ENCODE measurements at places on chromosomes 11 and 22.

DNA sequence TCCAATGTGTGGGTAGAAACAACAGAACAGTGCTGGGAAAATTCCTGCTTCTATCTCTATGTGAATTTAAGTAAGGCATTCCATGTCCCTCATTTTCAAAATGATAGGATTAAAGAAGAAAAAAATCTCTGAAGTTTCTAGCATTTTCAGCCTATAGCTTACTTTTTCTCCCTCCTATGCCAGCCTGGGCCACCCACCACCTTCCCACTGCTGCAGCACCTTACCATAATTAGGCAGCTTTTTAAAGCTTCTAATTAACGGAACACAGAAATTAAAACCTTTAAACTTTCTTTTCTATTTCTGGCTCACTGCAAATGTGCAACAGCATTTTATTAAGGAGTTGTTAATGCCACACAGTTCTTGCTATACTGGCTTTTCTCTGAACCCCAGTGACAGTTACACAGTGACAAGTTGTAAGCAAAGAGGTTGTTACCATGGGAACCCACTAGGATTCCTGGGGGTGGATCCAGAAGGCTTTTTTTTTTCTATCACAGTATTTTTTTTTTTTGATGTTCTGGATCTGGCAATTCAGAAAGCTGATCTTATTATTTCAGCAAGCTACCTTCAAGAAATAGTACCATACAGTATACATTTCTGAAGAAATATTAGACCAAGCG lies 20.2 kb downstream of the CELF1 start:
- no peak for DNase-seq

DNA sequence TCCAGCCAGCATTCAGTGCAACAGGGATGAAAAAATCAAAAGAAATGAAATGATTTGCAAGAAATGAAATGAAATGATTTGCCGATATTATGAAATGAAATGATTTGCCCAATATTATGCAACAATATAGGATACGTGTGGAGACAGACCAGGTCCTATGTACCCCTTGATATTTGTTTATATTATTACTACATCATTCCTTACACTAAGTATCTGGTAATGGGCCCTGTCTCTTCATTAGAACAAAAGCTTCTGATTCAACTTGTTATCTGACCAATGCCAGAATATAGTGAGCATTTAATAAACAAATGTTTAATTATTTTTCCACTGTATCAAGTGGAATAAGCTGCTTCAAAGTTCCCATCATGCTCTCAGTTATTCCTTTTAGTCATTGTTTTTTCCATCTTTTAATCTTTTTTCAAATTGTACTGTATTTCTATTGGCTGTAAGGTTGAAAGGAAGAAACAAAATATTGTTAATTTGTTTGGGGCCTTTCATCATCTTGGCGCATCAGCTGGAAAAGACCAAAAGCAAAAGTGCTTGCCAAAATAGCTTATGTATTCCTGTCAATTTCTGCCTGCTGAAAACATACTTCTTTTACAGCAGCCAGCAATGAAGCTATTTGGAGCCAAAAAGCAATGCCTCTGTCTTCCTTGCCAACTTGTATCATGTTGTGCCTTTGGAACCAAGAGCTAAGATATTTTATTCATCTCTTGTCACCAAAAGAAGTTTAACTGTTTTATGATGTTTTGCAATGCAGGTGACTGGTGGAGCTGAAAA lies 2314.9 kb downstream of the LRRC4C start:
- no peak for DNase-seq

- DNase-seq = no peak
Measured at GRCh38 chr22:25701056-25701780, 40.8 kb upstream of the MYO18B start.

DNA sequence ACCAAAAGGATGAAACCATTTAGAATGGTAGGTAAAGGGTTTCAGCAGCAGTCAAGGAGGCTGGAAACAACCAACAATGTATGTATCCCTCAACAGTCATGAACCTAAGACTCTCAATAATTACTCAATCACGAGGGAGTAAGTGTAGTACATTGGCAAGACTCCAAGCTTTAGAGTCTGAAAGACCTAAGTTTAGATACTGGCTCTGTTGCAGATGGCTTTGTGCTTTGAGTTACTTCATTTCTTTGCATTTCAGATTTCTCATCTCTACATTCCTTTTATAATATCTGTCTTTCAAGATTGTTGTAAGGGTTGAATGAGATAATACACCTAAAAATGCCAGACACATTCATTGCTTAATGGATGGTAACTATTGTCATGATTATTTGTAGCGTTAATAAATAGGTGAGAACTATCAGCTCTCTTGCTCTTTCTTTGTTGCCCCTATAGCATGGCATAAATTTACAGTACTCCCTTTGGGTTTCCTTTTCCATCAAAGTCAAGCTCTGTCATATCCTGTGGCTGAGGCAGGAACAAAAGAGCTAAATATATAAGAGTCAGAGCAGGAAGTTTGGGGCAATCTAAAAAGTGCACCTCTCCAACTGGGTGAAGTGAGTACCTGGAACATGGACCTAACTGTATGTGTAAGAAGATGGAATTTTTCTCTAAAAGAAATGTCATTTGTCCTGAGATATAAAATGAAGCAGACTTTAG lies 228.2 kb upstream of the ZC3H12C start:
- no peak for DNase-seq

DNA sequence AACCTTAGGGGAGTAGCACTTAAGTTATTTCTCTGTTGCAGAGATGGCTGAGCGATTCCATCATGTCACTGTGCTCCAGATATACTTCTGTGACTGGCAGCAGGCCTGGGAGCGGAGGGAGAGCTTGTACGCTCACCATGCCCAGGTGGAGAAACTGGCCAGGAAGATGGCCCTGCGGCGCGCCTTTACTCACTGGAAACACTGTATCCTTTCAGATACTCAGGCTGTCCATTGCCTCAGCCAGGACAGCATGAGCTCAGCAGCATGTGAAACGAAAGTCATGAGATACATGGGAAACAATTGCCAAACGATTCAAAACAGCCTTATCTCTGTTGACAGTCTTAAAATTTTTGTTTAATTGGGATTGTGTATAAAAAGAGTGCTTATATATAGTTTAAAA lies 78.9 kb downstream of the SFI1 start:
- DNase-seq = no peak

GRCh38 chr11:129273944-129274711 lies 82.0 kb upstream of the ARHGAP32 start:
- DNase-seq = no peak

GRCh38 chr22:26762503-26763472 lies 105.4 kb downstream of the MIAT start:
- no peak for DNase-seq

- no peak for DNase-seq
Measured at GRCh38 chr11:112810951-112811350, 150.3 kb upstream of the NCAM1 start.

DNA sequence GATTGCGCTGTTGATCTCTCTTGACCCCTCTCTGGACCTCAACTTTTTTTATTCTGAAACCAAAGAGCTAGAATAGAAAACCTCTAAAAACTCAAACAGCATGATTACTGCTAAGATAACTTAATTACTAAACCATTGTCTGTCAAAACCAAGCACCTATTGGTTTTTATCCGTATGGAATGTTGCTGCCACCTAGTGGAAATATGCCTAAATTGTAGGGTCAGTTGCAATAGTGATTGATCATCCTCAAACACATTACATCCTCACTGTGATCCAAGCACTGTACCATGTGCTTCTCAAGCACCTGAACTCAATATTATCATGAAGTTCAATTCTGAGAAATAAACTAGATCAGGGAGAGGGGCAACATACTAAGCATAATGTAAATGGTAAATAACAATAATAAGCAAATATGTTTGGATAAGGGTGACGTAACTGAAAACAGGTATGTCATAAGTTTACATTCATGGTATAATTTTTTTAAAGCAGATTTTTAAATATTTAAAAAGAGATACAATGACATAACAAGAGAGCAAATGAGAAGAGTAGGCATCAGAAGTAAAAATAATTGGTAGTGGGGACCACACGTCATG lies 3.8 kb upstream of the OR5A2 start:
- DNase-seq = peak; percentile 46

GRCh38 chr11:32870676-32871075 lies 21.9 kb upstream of the QSER1 start:
- peak; percentile 39 for DNase-seq

- DNase-seq = no peak
Measured at GRCh38 chr11:26599876-26600434, 27.9 kb upstream of the MUC15 start.

- DNase-seq = no peak
Measured at GRCh38 chr22:48972979-48973693, 854.5 kb downstream of the BRD1 start.

GRCh38 chr11:106520146-106520912 lies 442.9 kb downstream of the AASDHPPT start:
- no peak for DNase-seq

GRCh38 chr11:75150879-75151278 lies at the start of gene SLCO2B1:
Gene SLCO2B1 (plus strand): TSS chr11:75151107. CDS start chr11:75151382, 275 bp downstream.
- DNase-seq = no peak

DNA sequence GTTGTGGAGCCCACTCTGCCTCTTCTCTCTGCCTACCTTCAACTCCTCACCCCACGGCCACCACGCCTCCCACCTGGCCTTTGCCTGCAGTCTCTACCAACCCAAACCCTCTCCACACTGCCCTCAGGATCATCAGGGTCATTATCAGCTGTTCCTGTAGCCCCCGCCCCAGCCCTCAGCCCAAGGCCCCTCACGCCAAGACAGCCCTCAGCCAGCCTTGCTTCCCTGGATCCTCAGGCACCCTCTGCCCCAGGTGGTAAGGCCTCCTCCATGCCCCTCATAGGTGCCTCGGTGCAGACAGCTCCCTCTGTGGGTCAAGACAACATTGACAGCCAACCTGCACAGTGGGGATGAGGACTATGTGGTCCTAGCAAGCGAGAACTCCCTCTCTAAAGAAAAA lies 1.7 kb downstream of the SBF1 start:
- no peak for DNase-seq

GRCh38 chr11:111414936-111415335 lies 35.9 kb upstream of the POU2AF1 start:
- DNase-seq = no peak

- DNase-seq = peak; percentile 17
Measured at GRCh38 chr11:127249576-127249975, 249.0 kb upstream of the KIRREL3 start.

- no peak for DNase-seq
Measured at GRCh38 chr22:43777286-43777685, 34.8 kb downstream of the EFCAB6 start.

- no peak for DNase-seq
Measured at GRCh38 chr11:126103150-126103549, 40.5 kb upstream of the CDON start.

All from SW480 (cell line).